ENCODE measurements at places on chromosomes 1 and 21. TPM values are rescaled to one million over a fixed set of nuclear protein-coding genes. Genes with fewer than 3 reads are reported as not detected.

GRCh38 chr21:36784947-36785346, 86.0 kb downstream of the SIM2 start:
- peak; percentile 60 for DNase-seq

DNA sequence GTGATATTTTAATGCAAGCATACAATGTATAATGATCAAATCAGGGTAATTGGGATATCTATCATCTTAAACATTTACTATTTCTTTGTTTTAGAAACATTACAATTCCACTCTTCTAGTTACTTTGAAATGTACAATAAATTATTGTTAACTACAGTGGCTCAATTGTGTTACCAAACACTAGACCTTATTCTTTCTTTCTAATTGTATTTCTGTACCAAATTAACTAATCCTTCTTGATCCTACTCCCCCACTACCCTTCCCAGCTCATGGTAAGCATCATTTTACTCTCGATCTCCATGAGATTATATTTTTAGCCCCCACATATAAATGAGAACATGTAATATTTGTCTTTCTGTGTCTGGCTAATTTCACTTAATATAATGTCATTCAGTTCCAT, 95.0 kb upstream of the MROH9 start:
- DNase-seq: no peak

DNA sequence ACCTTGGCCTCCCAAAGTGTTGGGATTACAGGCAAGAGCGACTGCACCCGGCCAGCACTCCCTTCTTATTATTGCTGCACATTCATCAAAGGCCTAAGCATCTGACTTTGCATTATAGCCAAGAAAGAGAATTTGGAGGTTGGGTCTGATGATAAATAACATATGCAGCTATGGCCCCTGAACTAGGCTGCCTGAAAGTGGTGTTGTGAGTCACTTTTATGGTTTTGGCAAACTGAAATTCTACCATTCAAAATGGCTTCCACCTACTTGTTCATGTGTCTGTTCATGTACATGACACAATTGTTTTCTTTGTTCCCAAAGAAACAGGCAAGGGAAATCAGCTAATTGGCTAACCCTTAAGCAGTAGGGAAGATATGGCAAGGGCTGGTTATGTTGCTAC, 25.0 kb upstream of the UAP1 start:
- no peak for DNase-seq

GRCh38 chr1:153533689-153534201, 2.0 kb downstream of the S100A6 start:
- DNase-seq: peak; percentile 67

DNA sequence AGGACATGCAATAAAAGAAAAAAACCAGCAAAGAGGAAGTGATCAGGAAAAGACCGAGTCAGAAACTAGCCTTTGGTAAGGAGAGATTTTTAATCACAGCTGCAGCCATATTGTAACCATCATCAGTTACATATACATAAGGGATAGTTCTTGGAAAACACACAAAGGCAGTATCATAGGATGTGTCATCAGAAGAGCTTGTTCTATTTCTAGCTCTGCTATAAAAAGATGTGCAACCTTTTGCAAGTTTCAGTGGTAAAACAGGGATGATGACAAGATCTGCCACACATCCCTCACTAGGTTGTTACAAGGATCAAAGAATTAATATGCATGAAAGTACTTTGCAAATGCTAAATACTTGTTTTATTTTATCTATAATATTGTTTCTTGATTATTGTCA, 342.0 kb downstream of the VAV3 start:
- no peak for DNase-seq

- no peak for DNase-seq
These were observed 41.0 kb upstream of the SLC45A1 start for GRCh38 chr1:8276932-8277331.

GRCh38 chr21:38958323-38958705, 152.6 kb downstream of the ETS2 start:
- DNase-seq: no peak

DNA sequence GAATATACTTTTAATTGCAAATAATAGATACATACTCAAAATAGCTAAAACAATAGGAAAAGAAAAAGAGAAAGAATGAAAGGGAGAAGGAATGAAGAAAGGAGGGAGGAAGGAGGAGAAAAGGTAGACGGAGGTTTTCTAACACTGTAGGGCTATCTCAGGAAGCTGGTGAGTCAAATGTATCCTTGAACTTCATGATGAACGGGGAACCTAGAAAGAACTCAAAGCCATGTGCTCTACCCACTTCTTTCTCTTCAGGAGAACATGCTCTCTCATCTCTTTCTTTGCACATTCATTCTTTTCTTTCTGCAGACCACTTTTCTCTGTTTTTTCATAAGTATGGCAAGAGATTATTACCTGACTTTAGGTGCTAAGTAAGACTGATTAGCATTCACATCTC, 37.3 kb upstream of the ZNF644 start:
- no peak for DNase-seq

DNA sequence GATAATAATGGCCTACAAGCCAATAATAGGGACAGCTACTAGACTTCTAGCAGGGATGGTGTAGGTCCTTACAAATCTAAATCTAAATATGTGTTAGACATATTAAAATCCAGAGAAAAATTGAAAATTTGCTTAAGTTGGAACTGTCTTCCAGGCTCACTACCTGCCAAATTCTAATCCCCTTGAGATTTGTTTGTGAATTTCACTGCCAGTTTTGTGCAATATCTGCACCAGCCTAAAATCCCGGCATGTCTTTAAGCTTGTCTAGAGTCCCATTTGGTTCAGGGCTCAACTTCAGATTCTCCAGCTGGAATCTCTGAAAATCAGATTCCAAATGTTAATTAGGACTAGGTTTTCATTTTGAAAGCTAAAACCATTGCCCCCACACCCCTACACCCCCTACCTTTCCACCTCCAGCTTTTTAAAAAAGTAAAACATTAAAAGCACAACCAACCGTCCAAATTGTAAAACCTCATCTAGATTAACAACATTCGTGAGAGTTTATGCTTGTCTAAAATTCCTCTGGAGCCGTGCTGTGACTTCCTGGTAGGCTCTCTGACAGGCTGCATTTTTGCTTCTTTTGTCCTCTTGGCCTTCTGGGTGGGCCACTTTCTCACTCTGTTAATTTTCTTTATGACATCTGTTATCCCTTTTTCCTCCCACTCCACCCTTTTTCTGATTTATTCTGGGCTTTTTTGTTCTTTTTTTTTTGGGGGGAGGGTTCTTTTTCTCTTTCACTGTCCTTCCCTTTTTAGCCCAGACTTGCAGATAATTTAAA, 348.7 kb downstream of the PAPPA2 start:
- DNase-seq: no peak

DNA sequence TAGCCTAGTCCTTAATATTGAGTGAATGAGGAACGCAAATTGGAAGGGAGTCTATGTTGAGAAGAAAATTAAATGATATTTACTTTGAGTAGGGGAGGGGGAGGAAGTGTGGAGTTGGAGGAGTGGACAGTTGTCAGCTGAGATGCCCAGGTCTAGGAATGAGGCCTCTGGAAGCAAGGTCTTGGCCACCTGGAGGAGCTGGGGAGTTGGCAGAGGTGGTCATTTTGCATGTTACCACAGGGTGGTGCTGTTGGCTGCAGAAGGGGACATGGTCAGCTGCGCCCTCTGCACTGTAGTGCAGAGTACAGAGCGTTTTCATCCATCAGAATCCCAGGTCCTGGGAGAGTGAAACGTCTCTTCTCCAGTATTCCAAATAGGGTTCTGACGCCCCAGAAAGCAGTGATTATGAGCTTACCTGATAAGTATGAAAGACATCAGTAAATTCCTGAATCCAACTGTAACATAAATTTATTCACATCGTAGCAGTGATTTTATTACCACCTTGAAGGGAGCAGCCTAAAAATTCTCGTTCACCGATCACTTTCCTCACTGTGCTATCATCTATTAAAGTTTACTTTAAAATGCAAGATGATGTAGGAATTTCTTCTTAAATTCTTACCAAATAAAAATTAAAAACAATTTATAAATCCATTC, 13.8 kb downstream of the PARK7 start:
- no peak for DNase-seq

DNA sequence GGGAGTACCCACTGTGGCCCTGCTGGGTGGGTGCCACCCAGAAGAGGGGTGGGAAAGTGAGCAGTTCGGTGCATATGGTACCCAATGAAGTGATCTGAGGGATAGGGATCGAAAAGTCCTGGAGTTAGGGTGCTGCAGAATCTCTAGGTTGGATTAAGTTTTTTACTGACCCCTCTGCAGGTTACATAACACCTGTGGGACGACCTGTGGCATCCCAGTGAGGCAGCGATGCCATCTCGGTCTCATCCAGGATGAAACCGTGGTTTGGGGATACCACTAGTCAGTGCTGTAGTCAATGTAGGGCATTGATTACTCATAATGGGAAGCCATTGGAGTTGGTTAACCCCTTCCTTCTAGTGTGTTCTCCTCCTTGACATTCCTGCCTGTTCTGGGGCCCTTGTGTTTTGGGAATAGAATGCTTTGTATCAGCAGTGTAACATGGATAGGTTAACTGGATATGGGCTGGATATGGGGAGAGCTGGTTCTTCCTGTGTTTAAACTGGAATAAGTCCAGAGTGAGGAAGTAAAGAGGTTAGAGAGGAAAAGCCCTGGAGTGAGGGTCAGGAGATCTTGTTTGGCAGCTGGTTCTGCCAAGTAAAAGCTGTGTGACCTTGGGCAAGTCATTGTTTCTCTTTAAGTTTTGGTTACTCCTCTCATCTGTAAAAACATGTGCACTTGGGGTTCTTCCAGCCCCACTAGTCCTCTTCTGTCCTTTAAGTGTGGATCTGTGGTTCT, 42.8 kb upstream of the ATF3 start:
- no peak for DNase-seq

- no peak for DNase-seq
These were observed 9.5 kb downstream of the DPT start for GRCh38 chr1:168719306-168720111.

- no peak for DNase-seq
These were observed 637.2 kb downstream of the SMYD3 start for GRCh38 chr1:245869847-245870246.

GRCh38 chr1:176888471-176889032, 276.0 kb downstream of the ASTN1 start:
- DNase-seq: no peak

DNA sequence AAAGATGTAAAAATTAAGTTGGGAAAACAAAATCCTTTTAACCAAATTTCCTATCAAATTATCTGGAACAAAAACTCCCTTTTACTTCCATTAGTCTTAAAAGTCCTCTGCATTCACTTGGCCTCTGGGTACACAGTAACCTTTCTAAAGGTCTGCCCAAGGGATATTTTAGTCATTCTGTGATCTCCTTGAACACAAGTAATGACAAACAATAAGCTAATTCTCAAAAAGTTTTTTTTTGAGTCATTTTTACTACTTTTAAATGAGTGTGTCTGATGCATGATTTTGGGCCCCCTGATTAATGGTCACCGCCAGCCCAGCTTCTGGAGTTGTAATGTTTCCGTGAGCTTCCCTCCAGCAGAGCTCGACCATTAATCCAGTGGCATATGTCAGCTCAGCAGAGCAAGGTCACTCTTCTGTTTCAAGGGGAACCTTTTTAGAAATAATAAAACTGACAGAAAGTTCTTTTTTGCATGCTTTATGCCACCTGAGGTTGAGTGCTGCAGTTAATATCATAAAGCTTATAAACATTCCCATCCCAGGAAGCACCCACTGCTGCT, 14.3 kb downstream of the SAMSN1 start:
- DNase-seq: no peak

DNA sequence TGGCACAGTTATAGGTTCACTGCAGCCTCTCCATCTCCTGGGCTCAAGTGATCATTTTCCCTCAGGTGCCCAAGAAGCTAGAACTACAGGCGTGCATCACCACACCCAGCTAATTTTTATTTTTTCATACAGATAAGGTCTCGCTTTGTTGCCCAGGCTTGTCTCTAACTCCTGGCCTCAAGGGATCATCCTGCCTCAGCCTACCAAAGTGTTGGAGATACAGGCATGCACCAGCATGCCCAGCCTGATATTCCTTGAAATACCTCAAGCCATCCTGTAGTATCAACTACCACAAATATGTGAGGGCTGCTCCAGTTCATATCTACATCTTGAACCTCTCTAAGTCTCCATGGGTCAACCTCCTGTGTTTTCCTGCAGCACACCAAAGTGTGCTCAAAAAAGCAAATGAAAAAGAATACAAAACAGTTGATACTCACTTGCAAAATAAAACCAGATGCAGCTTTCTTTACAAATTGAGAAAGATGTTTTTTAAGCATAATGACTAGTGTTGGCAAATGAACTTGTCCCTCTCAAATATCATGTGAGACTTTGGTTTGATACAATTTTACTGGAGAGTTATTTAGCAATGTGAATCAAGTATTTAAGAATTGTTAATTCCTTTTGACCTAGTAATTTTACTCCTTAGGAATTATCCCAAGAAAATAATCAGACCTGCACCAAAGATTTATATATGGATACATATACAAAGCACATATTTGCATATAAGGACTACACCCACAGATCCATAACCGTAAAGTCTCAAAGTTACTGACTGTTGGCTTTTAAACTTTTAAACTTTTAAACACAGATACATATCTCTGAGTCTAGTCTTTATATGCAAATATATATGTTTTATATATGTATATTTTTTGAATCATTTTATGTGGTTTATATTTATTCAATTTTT, 197.7 kb downstream of the NRIP1 start:
- no peak for DNase-seq

- DNase-seq: peak; percentile 75
These were observed 29.6 kb downstream of the VANGL1 start for GRCh38 chr1:115671176-115671934.

The SVBP gene
- 15.4 TPM for total RNA-seq

The FMO1 gene
- not detected for total RNA-seq

The ADIPOR1 gene
- total RNA-seq: 65.8 TPM

The HSPG2 gene
- total RNA-seq: 142 TPM

The SORT1 gene
- 107 TPM for total RNA-seq

The C1QB gene
- 217 TPM for total RNA-seq
